ENCODE measurements at places on chromosomes 16 and 17.

- no peak for DNase-seq
Measured at GRCh38 chr16:64648282-64648681, 473.6 kb downstream of the CDH11 start.

GRCh38 chr16:18050777-18051176, 285.8 kb downstream of the NPIPA8 start:
- no peak for DNase-seq

GRCh38 chr17:7019367-7019766, 3.5 kb upstream of the BCL6B start:
- no peak for DNase-seq

DNA sequence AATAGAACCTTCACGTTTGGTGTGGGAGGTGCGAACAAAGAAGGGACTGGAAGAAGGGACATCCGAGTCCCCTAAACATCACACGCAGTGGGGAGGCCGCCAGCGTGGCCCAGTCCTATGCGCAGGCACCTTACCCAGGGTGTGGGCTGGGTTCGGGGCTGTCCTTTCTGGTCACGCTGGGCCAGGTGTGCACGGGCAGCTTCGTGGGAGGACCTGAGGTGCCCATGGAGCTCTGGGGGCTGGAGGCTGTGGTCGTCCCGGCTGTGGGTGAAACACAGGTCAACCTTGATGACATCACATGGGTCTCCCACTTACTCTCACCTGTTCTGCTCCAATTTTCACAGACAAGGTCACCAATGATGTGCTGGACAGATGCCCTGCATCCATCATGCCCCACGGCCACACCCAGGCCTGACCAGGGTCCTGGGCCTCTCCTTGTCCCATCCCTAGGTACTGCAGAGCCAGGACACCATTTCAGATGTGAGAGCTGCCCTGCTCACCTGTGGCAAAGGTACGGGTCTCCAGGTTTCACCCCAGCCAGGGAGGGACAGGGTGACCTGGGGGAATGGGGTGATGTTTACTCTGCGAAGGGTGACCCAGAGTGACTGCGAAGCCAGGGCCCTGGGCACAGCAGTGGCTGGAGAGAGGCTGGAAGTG, 3.1 kb downstream of the CD300C start:
- no peak for DNase-seq

DNA sequence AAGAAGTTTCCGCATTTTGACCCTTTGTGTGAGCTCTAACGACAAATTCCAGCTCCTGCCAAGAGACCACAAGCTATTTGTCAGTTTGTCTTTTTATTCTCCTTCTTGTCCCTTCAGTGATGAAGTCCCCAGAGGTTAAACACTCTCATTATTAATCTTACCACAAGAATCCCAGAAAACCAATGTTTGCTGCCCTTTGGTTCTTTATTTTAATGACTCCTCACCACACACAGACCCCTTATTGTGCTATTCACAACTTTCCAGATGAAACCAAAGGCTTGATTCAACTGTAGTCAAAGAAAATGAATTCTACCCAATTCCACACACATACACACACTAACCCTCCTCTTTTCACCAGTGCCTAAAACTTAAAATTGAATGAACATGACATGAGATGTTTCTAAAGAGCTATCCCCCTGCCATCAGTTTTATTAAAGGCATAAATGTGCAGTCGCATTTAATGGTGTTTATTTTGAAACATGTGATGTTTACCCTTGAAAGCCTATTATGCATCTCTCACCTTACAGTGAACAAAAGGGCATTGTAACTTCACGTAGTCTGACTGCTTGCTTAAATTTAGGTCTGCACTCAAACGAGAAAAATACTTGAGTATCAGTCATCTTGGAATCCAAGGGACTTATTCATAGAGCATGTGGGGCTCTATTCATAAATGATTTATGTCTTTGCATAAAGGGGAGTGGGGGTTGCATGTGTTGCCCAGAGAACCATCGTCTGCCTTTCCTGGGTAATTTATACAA, 44.1 kb downstream of the PCTP start:
- no peak for DNase-seq

DNA sequence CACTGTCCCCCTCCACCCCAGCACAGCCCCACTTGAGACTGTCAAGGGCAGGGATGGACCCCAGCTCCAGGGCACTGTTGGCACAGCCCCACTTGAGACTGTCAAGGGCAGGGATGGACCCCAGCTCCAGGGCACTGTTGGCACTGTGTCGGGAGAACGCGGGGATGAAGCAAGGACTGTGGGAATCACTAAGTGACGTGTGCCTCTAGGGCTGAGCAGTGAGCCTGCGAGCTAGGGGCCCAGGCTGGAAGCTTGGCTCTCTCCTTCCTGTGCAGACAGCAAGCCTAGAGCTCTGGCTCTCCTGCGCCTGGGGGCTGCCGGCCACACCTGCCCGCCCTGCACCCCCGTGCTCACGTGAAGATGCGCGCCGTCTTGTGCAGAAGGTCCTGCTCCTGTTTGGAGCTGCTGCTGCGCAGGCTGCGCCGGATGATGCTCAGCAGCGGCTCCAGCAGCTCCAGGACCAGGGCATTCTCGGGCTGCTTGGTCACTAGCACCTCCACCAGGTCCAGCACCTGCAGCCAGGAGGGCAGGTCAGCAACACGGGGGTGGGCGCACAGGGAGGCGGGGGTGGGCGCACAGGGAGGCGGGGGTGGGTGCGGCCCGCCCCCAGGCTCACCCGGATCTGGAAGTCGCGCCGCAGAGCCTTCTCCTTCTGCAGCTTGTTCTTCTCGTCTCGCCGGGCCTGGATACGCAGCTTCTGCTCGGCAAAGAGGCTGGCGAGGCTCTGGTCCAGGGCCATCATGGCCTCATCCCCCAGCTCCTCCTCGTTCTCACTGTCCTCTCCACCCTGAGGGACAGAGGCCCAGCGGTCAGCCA, 10.8 kb downstream of the MYBBP1A start:
- no peak for DNase-seq

- DNase-seq, result no peak
Measured at GRCh38 chr17:30586818-30587595, 109.8 kb downstream of the GOSR1 start.

DNA sequence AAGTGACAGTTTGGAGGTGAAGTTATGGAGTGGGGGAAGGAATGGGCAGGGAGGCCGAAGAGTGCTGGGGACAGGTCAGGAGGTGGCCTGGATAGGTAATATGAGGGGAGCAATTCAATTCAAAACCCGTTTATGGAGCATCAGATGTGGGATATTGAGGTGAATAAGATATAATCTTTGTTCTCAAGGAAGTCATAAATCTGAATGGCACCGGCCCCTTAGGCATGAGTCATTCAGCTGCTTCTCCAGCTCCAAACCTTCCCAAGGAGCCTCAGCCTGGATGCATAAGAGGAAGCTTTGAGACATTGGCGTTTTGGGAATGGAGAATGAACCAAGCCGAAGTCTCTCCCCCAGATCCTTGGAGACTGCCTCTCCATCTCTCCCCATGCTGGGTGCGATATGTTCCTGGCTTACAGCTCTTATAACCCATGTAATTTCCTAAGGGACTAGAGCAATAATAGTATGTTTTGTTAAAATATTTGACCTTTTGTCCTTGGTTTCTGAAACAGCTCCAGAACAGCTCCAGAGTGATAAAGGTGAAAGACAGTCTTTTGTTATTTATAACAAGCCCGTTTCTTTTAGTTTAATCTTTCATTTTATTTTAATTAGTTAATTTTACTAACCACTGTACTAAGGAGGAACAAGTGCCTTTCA, 1.7 kb downstream of the TUBG2 start:
- no peak for DNase-seq

DNA sequence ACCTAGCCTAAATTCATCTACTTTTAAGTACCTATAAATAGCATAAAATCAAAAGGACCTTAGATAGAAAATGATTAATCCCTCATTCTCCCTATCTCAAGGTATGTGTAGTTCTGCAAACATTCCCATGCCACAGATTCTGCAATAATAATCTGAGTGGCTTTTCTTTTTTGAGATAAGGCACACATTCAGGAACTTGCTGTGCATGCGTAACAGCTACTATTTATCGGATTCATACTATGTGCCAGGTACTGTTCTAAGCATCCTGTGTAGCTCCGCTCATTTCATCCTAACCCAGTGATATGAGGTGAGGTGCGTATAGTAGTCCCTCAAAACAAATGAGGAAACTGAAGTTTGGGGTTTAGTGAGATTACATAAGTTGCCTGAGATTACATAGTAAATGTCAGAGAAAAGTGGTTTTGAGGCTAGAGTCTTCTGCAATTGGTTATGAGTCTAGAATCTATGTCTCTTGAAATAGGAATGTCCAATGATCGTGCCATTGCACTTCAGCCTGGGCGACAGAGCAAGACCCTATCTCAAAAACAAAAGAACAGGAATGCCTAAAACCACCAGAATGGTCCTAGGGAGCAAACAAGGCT, 2.0 kb upstream of the ZNF263 start:
- DNase-seq, result no peak

- no peak for DNase-seq
Measured at GRCh38 chr16:10296956-10297340, 88.9 kb upstream of the ATF7IP2 start.

GRCh38 chr17:74525781-74526288, 5.4 kb downstream of the CD300LB start:
- no peak for DNase-seq

- no peak for DNase-seq
Measured at GRCh38 chr17:35293151-35293847, 50.4 kb downstream of the SLFN5 start.

DNA sequence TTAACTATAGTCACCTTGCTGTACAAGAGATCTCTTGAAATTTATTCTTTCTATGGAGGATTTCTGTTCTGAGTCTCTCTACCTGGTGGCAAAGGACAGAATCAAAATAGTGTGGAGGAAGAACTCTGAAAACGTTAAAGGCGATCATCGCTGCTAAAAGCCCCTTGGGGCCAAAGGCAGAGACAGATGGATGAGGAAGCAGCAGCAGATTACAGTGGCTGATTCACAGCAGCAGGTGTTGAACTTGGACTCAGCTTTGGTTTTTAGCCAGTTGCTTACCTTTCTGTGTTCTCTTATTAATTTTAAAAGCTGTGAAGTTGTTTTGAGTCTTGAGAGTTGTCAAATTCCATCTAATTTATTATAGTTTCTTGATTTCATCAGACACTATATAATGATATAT, 956.1 kb upstream of the GOT2 start:
- DNase-seq, result no peak

DNA sequence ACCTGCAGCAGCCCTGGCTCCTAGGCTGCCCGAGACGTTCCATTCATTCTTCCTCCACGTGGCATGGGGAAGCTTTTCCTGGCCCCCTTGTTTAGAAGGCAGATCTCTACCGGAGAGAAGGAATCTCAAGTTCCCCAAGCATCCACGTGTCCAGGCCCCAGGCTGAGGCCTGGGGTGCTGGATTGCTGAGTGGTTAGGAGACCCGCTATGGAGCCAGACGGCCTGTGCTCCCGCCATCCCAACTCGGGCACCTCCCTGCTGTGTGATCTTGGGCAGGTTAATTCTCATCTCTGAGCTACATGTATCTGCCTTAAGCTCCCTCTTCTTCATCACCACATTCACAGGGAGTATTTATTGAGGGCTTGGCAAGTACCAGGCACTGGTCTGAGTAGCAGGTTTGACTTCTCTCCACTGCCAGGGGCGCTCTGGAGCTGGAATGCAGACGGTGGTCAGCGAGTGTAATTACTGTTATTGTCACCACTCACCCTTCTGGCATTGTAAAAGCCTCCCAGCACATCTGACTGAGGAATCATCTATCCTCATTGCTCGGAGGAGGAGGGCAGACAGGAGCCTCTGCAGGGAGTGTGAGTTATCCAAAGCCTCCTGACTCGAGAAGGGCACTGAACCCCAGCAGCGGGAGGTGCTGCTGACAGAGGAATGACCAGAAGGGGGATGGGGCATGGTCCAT, 1.1 kb upstream of the ADGRG1 start:
- no peak for DNase-seq

DNA sequence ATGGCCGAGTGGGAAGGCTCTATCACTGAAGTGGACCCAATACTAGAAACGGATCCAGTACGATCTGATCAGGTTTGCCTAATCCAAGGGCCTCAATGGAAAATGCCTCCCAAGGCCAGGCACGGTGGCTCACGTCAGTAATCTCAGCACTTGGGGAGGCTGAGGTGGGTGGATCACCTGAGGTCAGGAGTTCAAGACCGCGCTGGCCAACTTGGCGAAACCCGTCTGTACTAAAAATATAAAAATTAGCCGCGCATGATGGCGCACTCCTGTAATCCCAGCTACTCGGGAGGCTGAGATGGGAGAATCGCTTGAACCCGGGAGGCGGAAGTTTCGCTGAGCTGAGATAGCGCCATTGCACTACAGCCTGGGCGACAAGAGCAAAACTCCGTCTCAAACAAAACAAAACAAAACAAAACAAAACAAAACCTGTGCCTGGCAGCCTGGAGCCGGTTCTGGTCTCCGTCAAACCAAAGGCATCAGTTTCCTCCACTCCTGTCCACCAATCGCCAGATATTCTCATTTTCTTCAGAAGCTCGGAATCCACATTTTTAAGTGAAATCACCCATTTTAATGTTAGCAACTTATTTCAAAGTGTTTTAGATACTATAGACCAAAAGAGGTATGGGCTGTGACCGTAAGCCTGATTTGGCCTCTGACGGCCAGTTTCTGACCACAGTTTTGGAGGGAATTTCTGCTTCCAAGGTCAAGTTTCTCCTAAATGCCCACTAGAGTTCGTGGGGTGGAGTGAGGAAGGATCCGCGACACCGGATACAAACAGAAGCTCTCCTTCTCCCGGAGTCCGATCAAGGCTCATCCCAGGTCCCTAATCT, 664 bp downstream of the NQO1 start:
- no peak for DNase-seq

DNA sequence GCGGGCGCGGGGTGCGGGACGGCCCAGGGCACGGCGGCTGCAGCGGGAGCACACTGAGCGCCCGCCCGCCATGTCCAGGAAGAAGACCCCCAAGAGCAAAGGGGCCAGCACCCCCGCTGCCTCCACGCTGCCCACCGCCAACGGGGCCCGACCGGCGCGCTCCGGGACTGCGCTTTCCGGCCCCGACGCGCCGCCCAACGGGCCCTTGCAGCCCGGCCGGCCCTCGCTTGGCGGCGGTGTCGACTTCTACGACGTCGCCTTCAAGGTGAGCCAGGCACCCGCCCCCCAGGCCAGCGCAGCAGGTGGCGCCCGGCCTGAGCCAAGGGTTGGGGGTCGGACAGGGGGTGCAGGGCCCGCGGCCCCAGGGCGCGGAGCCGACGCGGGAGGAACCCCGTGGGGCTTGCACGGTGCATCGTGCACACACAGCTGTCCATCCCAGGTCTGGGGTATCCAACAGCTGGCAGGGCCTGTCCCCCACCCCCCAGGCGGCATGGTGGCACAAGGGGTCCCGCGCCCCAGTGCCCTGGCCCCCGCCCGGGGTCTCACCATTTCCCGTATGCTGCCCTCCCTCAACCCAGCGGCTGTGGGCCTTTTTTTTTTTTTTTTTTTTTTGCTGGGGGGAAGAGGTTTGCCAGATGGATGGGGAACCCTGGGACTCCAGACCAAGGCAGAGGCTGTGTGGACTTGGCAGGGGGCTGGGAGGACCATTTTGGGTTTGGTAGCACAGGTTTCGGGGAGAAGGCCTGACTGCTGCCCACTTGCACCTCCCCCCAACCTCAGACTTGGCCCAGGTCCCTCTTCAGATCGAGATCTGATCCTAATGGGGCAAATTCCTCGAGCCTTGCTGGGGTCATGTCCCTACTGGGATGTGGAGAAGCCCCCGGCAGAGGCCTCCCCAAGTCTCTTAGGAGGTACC, 547 bp downstream of the RAB26 start:
- no peak for DNase-seq

- DNase-seq, result no peak
Measured at GRCh38 chr17:77886387-77886728, 72.1 kb upstream of the TNRC6C start.

Measured in CD4-positive, alpha-beta T cell treated with Interleukin-2 at 100 ng/mL for 4 hours (primary cell).